ENCODE measurements at places on chromosomes 1 and 21.
A peak's percentile ranks its signal among the peaks of the same experiment; 100 is the strongest.

- peak; percentile 65 for DNase-seq
Observed at GRCh38 chr1:22142315-22143064, 407 bp downstream of the WNT4 start.

GRCh38 chr1:10745886-10746455 lies 50.5 kb downstream of the CASZ1 start:
- no peak for DNase-seq

- DNase-seq, result no peak
Observed at GRCh38 chr1:111204201-111204982, 3.9 kb upstream of the DENND2D start.

DNA sequence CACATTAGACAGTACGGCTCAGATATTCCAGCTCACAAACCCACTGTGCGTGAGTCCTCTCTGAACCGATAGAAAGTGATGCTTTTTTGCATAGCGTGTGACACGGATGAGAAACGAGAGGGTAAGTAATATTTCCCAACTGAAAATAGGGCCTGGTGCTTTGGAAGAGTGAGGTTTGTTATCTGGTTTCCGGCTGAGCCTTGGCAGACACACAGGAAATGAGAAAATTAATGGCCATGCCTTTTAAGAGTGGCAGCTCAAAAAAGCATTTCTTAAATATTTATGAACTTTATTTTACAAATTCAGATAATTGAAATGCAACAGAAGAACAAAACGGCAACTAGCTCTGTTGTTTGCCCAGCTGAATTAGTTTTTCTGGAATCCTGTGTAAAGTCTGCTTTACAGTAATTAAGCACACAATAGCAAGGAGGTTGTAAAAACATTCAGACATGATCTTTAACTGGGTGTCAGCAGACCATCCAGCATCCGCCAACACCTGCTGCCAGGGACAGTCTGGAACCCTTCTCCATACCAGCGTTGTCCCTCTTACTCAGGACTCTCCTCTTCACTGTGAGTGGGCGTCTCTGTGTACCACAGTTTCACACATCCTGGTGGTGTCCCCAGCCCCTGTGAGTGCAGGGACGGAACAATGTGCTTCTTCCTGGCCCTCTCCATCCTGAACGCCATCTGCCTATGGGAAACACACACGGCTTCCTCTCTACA lies 155.4 kb downstream of the PGBD5 start:
- no peak for DNase-seq

- DNase-seq, result no peak
Observed at GRCh38 chr1:63408331-63408730, 40.9 kb downstream of the ALG6 start.

- DNase-seq, result no peak
Observed at GRCh38 chr1:3033040-3033789, 11.9 kb downstream of the ACTRT2 start.

GRCh38 chr1:6301526-6301925 lies 40.6 kb upstream of the GPR153 start:
- DNase-seq, result no peak

- peak; percentile 83 for DNase-seq
Observed at GRCh38 chr1:21651214-21652042, 17.7 kb downstream of the RAP1GAP start.

- DNase-seq, result peak; percentile 47
Observed at GRCh38 chr21:16082038-16082816, 352.4 kb downstream of the USP25 start.

GRCh38 chr1:193085263-193085662 lies 20.0 kb downstream of the GLRX2 start:
- DNase-seq, result no peak

- DNase-seq, result no peak
Observed at GRCh38 chr1:62117018-62117750, 77.5 kb upstream of the L1TD1 start.

DNA sequence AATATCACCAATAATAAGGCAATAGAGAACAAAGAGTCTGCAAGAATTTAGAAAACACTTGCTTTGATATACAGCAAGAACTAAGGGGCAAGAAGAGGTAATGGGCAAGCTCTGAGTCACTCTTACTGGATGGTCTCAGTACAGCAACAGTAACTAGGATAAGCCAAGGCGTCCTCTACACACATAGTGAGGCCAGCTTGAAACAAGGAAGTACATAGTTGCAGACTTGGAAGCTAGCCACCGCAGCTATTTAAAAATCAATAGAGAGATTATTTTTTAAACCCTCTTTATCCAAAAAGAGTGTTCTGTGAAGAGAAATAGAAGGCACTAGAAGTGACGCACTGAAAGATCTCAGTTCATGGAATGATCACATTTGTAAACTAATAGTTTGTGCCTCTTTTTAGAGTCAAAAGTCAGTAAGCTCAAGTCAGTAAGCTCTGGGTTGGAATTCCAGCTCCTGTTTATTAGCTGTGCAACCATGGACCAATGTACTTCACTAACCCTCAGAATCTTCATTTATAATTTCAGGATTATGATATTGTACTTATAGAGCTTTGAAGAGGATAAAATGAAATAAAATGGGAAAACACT lies 118.6 kb downstream of the AKT3 start:
- DNase-seq, result no peak

DNA sequence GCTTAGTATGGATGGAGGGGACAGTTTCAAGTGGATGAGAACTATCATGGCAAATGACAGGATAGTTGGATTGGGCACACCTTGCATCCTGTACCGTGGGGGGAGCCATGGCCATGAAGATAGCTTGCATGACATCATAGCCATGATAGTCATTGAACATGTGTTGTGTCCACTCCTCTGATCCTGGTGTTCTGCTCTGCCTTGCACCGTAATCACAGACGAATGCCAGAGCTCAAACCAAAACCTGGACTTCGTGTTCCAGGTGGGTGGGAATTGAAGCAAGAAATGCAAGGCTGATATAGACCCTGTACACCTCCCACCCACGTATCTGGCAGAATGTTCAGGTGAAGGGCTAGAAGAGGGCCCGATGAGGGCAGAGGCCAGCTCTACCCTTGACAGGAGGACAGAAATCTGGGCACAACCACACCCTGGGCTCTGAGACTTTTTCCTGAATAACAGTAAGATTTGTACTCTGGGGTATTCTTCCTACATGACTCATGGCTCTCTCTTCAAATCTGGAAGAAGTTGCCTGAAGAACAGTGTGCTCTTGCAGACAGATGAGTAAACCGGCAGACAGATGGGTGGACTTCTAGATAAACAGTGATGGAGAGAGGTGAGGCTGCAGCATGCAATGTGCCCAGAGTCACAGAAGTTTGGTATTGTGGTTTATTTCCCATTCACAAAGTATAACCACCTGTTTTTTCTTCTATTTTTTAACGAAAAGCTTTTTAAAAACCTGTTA lies 45.0 kb downstream of the KCNJ6 start:
- DNase-seq, result no peak

- peak; percentile 25 for DNase-seq
Observed at GRCh38 chr1:15259622-15260007, 12.6 kb downstream of the FHAD1 start.

DNA sequence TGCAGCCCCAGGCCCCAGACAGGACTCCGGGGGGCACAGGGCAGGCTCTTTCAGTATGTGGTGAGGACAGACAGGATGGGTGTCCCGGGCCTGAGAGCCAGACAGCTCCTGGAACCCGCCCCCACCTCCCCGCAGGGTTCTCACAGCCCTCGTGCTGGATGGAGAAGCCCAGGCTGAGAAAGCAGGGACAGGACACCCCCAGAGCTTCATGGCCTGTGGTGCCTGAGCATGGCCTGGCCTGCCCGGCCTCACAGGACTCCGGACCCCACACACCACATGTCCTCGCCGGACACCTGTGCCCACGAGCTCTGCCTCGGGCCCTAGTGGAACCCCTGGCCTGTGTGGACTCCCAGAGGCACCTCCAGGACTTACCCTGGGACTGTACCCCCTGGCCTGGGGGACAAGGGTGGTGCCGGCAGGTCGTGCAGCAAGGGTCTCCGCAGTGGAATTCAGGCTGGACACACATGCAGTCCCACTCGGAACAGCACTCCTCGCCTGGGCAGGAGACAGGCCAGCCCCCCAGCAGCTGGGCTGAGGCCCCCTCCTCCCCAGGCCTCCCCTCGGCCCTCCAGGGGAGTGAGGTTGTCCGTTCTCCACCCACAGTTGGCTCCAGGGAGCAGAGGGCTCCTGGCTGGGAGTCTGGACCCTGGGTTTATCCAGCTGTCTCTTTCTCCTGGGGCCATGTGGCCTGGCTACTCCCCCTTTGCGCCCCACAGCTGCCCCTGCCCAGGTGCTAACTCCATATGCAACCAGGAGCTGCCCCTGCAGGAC lies 1.2 kb downstream of the TNFRSF18 start:
- DNase-seq, result no peak

GRCh38 chr1:175701590-175701989 lies 41.8 kb downstream of the TNR start:
- peak; percentile 15 for DNase-seq

DNA sequence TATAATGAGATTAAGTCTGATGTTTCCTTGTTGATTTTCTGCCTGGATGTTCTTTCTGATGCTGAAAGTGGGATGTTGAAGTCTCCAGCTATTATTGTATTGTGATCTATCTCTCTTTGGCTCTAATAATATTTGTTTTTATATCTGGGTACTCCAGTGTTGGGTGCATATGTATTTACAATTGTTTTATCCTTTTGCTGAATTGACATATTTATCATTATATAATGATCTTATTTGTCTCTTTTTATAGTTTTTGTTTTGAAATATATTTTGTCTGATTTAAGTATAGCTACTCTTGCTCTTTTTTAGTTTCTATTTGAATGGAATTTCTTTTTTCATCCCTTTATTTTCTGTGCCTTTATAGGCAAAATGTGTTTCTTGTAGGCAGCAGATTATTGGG lies 522.2 kb upstream of the NEGR1 start:
- DNase-seq, result no peak

GRCh38 chr21:44847261-44848056 lies 26.0 kb downstream of the PTTG1IP start:
- DNase-seq, result no peak

- no peak for DNase-seq
Observed at GRCh38 chr1:172427191-172427590, 6.7 kb downstream of the C1orf105 start.

GRCh38 chr1:172255223-172255560 lies 165.3 kb upstream of the C1orf105 start:
- DNase-seq, result peak; percentile 6

- peak; percentile 80 for DNase-seq
Observed at GRCh38 chr1:236608930-236609726, 4.8 kb upstream of the HEATR1 start.

Measured in GM23338 (cell line).